Immature natural killer cell (primary cell): ENCODE measurements at places on chromosomes 3 and 15. TPM values are rescaled to one million over a fixed set of nuclear protein-coding genes. Genes with fewer than 3 reads are reported as not detected.
A peak's percentile ranks its signal among the peaks of the same experiment; 100 is the strongest.

- H3K27ac ChIP-seq = no peak overlapping the region
Measured at GRCh38 chr15:71344316-71344715, 229.0 kb downstream of the THSD4 start.

- no peak overlapping the region for H3K4me3 ChIP-seq
- H3K4me1 ChIP-seq = no peaks in the 10 kb centered on the region
- no peak for DNase-seq
- no peak overlapping the region for H3K27ac ChIP-seq
- no peaks in the 10 kb centered on the region for H3K36me3 ChIP-seq
- H3K27me3 ChIP-seq = no peaks in the 10 kb centered on the region
Measured at GRCh38 chr3:176005564-176005963, 1146.4 kb downstream of the NAALADL2 start.

Gene OIP5
- 0.44 TPM for polyA plus RNA-seq

- no peak for DNase-seq
- no peaks in the 10 kb centered on the region for H3K36me3 ChIP-seq
- H3K27ac ChIP-seq = no peak overlapping the region
- peaks cover 8% of the 10 kb centered on the region for H3K4me1 ChIP-seq
- H3K27me3 ChIP-seq = no peaks in the 10 kb centered on the region
- H3K4me3 ChIP-seq = no peak overlapping the region
Measured at GRCh38 chr3:49173116-49173791, 1.9 kb downstream of the KLHDC8B start.

DNA sequence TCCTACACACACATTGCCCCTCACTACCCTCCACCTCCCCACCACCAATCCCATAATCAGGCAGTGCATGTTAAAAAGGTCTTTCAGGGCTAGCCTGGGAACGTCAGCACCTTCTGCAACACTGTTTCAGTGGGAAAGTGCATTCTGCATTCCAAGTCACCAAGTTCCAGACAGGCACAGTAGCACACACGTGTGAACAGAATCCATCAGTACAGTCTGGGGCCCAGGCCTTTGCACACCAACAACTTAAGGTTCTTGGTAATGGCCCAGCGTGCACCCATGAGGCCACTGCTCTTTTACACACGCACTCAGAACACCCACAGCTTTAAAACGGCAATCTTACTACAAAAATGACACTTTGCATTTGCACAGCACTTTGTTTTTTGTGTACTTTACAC is 1.2 kb downstream of the ANXA2 start:
- H3K4me3 ChIP-seq = peak overlapping the region; percentile 96
- no peak for DNase-seq

- no peak overlapping the region for H3K4me3 ChIP-seq
- H3K36me3 ChIP-seq = no peaks in the 10 kb centered on the region
- H3K4me1 ChIP-seq = no peaks in the 10 kb centered on the region
- no peak for DNase-seq
- H3K27ac ChIP-seq = no peak overlapping the region
Measured at GRCh38 chr3:159807137-159808040, 181.2 kb upstream of the IL12A start.

GRCh38 chr15:30023798-30024295 is 58.9 kb upstream of the GOLGA8J start:
- no peak for DNase-seq
- no peaks in the 10 kb centered on the region for H3K4me1 ChIP-seq
- H3K4me3 ChIP-seq = no peak overlapping the region
- H3K27me3 ChIP-seq = peaks cover 13% of the 10 kb centered on the region
- no peak overlapping the region for H3K27ac ChIP-seq

Gene CDHR4
- polyA plus RNA-seq = not detected

GRCh38 chr3:119500901-119501300 is 2.6 kb downstream of the TIMMDC1 start:
- H3K27ac ChIP-seq = no peak overlapping the region
- DNase-seq = no peak
- H3K36me3 ChIP-seq = peaks cover 12% of the 10 kb centered on the region

GRCh38 chr3:86792316-86792715 is 198.6 kb downstream of the VGLL3 start:
- no peaks in the 10 kb centered on the region for H3K36me3 ChIP-seq
- H3K27me3 ChIP-seq = no peaks in the 10 kb centered on the region
- no peak overlapping the region for H3K4me3 ChIP-seq
- H3K4me1 ChIP-seq = no peaks in the 10 kb centered on the region
- DNase-seq = no peak

Gene CORO2B
- not detected for polyA plus RNA-seq

GRCh38 chr15:86494475-86494874 is 414.8 kb downstream of the AGBL1 start:
- H3K36me3 ChIP-seq = no peaks in the 10 kb centered on the region
- DNase-seq = no peak
- H3K27ac ChIP-seq = no peak overlapping the region
- peaks cover 1% of the 10 kb centered on the region for H3K27me3 ChIP-seq

DNA sequence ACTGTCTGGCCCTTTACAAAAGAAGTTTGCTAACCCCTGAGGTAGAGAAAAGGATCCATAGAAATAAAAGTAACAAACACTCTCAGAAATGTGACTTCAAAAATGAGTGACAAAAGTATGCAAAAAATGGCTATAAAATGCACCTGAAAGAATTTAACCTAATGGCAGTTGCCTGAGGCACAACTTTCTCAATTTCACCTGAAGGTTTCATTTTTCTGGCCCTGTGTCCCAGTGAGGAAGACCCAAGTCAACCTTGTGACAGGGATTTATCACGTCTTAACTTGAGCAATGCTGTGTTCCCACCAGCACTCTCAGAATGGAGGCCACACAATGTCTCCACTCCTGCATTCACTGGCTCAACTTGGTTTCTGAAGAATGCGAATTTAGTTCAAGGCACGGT is 83.0 kb downstream of the FHIT start:
- DNase-seq = no peak
- peaks cover 17% of the 10 kb centered on the region for H3K4me1 ChIP-seq
- peaks cover 1% of the 10 kb centered on the region for H3K27me3 ChIP-seq
- no peak overlapping the region for H3K27ac ChIP-seq
- peaks cover 5% of the 10 kb centered on the region for H3K36me3 ChIP-seq
- no peak overlapping the region for H3K4me3 ChIP-seq

Gene PP2D1
- polyA plus RNA-seq = 0.19 TPM
